ENCODE measurements at places on chromosomes 12 and 14. TPM values are rescaled to one million over a fixed set of nuclear protein-coding genes. Genes with fewer than 3 reads are reported as not detected.

The PTGDR gene
- not detected for total RNA-seq

The FGF6 gene
- total RNA-seq: not detected

The TRAFD1 gene
- total RNA-seq: 46.7 TPM

The TAS2R9 gene
- not detected for total RNA-seq

- H3K4me3 ChIP-seq: no peak overlapping the region
- DNase-seq: no peak
- H3K27me3 ChIP-seq: no peaks in the 10 kb centered on the region
- no peaks in the 10 kb centered on the region for H3K4me1 ChIP-seq
- H3K36me3 ChIP-seq: peaks cover 16% of the 10 kb centered on the region
Observed at GRCh38 chr12:102029141-102029540, 32.6 kb downstream of the WASHC3 start.

DNA sequence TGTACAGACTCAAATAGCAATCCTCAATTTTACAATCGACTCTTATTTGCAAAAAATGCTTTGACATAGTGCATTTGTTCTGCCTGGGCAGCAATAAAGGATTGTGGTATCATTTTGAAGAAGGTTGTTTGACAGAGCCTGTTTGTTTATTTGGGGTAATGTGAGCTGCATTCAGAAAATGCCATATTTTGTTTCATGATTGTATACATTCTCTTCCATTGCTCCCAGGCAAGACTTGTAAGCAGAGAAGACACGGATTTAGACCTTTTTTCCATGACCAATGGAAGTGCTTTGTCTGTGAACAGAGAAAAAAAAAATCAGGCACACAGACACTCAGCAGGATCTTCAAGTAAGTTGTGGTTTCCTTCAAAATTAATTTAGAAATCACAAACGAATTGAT is 35.5 kb upstream of the ALX1 start:
- H3K27ac ChIP-seq: no peak overlapping the region
- DNase-seq: no peak
- no peaks in the 10 kb centered on the region for H3K27me3 ChIP-seq
- H3K36me3 ChIP-seq: no peaks in the 10 kb centered on the region
- no peaks in the 10 kb centered on the region for H3K4me1 ChIP-seq

DNA sequence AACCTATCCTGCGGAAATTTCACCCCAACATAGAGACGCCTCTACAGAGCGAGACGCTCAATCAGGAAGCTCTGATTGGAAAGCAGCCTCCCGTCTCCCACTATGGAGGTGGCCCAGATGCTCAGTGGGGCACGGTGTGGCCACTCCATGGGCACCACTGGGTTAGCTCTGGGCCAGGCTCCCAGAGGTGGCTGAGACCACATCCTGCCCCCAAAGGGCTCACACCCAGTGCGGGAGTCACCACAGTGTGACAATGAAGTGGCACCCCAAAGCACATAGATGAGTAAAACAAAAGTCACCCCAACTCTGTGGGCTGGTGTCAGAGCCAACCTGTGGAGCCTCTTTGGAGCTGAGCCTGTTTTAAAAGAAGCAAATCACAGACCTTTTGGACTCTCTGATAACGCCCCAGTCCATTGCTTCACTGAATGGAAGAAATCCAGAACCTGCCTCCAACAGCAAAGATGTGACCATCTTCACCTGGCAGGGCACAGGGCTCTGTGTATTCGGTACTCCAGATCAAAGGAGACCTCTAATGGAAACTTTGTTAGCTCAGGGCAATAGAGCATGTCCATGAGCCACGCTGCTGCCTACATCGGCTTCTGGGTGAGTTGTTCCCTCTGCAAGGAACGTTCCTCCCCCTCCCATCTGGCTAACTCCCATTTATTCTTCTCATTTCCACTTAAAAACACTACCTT is 19.6 kb downstream of the CLMN start:
- no peaks in the 10 kb centered on the region for H3K27me3 ChIP-seq
- no peak overlapping the region for H3K27ac ChIP-seq
- no peaks in the 10 kb centered on the region for H3K36me3 ChIP-seq
- no peaks in the 10 kb centered on the region for H3K4me1 ChIP-seq
- DNase-seq: no peak

DNA sequence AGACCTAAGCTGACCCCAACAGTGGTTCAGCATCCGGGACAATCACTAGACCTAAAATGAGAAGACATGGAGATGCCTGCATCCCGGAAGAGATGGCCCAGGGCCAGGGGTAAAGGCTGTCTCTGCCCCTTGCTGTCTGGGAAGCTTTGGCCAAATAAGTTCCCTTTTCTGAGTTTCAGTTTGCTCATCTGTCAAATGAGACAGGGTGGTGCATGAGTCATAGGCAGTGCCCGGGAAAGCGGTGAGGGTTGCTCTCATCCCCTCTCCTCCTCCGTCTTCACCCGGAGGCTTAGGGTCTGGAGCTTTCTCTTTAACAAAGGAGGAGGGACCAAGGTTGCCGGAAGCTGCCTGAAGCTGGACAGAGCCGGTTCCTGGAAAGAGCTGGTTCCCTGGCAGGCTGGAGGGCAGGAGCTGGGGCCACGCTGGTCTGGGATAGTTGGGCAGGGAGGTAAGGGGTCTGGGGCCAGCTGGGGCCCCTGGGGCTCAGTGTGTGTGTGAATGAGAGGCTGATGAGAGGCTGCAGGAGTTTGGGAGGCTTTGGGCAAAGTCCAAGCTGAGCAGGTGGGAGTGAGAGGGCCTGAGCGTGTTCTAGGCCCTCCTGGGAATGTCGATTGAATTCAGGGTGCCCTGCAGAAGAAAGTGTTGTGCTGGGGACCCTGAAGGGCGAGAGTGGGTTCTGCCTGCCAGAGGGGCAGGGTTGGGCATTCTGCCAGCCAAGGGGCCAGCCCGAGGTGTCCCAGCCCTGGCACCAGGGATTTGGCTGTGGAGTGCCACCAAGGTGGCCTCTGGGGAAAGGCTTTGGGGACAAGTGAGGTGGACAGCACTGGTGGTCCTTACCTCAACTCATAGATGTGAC is at the start of gene SDSL:
Gene SDSL, plus strand, starts transcription at position 351 of the 856 bp plus-strand sequence. CDS start 5,603 bp downstream, outside the sequence.
- H3K27me3 ChIP-seq: peaks cover 4% of the 10 kb centered on the region
- H3K36me3 ChIP-seq: no peaks in the 10 kb centered on the region
- peak within 1 kb of the TSS; percentile 81 for H3K4me3 ChIP-seq
- H3K4me1 ChIP-seq: peaks cover 11% of the 10 kb centered on the region
- H3K27ac ChIP-seq: peak within 1 kb of the TSS; percentile 79

GRCh38 chr12:105348561-105348960 is 18.1 kb downstream of the C12orf75 start:
- peaks cover 38% of the 10 kb centered on the region for H3K36me3 ChIP-seq
- DNase-seq: no peak
- no peaks in the 10 kb centered on the region for H3K27me3 ChIP-seq
- H3K4me1 ChIP-seq: peaks cover 34% of the 10 kb centered on the region
- H3K27ac ChIP-seq: no peak overlapping the region

GRCh38 chr14:74195623-74196022 is 43.6 kb upstream of the VSX2 start:
- DNase-seq: no peak
- peaks cover 6% of the 10 kb centered on the region for H3K36me3 ChIP-seq
- H3K27me3 ChIP-seq: peaks cover 2% of the 10 kb centered on the region
- no peak overlapping the region for H3K27ac ChIP-seq

DNA sequence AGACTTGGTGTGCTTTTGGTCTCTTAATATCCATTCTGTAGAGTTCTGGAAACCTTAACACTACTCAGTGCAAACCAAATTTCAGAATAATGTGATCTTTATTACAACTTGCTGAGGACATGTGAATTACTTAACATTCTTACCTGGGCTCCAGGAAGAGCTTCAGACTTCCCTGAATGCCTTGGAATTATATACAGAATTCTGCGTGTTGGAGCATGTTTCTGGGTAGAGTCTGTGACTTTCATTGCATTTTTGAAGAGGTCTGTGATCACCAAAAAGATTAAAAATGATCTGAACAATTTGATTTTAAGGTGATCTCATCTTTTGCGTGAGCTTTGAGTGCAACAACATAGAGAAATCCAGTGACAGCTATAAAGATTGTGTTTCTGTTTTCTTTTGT is 35.4 kb downstream of the ZDHHC17 start:
- peaks cover 4% of the 10 kb centered on the region for H3K4me1 ChIP-seq
- no peak overlapping the region for H3K4me3 ChIP-seq
- DNase-seq: no peak
- peaks cover 24% of the 10 kb centered on the region for H3K36me3 ChIP-seq

GRCh38 chr12:59151243-59151642 is 230.9 kb upstream of the LRIG3 start:
- H3K4me3 ChIP-seq: no peak overlapping the region
- H3K27me3 ChIP-seq: no peaks in the 10 kb centered on the region
- DNase-seq: no peak
- no peaks in the 10 kb centered on the region for H3K36me3 ChIP-seq

DNA sequence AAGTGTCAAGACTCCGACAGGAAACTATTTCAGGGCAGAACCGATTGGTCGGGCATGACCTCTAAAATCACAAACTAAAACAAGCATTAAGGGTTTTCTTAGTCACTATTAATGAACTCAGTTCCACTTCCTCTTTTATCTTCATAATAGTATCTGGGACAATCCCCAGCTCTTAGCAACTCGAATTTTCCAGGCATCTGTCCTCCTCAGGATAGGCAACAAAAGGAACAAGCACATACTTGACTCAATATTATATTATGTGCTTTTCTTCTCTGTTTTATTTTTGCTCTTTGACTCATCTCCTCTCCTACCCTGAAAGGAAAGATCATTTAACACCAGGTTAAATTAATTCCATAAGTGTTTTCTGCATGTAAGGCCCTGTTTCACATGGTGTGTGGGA is 638.3 kb upstream of the TBX3 start:
- DNase-seq: no peak
- H3K27me3 ChIP-seq: no peaks in the 10 kb centered on the region
- no peak overlapping the region for H3K4me3 ChIP-seq
- no peaks in the 10 kb centered on the region for H3K4me1 ChIP-seq
- no peaks in the 10 kb centered on the region for H3K36me3 ChIP-seq

DNA sequence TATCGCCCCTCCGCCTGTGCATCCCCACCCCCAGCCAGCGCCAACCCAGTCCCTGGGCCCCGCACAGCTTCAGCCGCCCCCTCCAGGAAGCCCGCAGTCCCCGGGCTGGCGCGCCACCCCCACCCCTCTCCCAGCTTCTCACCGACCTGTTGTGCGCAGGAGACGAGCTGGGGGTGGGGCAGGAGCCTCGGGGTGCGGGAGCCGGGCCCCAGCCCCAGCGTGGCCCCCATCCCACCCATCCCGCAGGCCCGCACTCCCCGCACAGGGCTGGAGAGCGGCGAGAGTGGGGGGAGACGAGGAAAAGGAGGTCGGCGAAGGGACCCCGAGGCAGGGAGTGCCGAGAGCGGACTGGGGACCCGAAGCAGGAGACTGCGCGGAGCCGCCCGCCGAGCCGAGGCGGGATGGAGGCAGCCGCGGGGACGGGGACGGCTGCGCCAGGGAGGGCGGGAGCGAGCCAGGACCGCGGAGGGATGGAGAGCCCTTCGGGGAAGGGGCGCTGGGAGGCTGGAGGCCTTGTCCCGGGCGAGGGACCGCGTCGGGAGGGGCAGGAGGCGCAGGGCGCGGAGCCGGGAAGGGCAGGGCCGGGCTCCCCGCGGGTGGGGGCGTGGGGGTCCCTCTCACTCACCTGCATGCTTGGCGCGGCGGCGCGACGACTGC is 498 bp downstream of the PIANP start:
- H3K36me3 ChIP-seq: no peaks in the 10 kb centered on the region
- DNase-seq: no peak
- H3K27ac ChIP-seq: no peak overlapping the region
- H3K4me1 ChIP-seq: peaks cover 11% of the 10 kb centered on the region
- peaks cover 62% of the 10 kb centered on the region for H3K27me3 ChIP-seq

- H3K27me3 ChIP-seq: no peaks in the 10 kb centered on the region
- no peak for DNase-seq
- H3K4me1 ChIP-seq: peaks cover 40% of the 10 kb centered on the region
- no peak overlapping the region for H3K4me3 ChIP-seq
- peaks cover 2% of the 10 kb centered on the region for H3K36me3 ChIP-seq
Observed at GRCh38 chr14:101719045-101719645, 42.4 kb upstream of the PPP2R5C start.

- H3K4me3 ChIP-seq: no peak overlapping the region
- H3K4me1 ChIP-seq: no peaks in the 10 kb centered on the region
- H3K27me3 ChIP-seq: no peaks in the 10 kb centered on the region
- DNase-seq: no peak
Observed at GRCh38 chr14:84544486-84545131, 985.3 kb upstream of the FLRT2 start.

Measured in activated T-helper 1 cell treated with anti-CD3 and anti-CD28 coated beads, Interleukin-12 subunit alpha, Interleukin-12 subunit beta, Interleukin-2, Interleukin-4 antibody, amounts not matched to agents 30 ng/mL and 10 ng/mL and 1 ng/mL, durations not matched to agents 14 hours and 24 hours and 36 hours (primary cell).